ENCODE measurements at places on chromosomes 2 and 18.

DNA sequence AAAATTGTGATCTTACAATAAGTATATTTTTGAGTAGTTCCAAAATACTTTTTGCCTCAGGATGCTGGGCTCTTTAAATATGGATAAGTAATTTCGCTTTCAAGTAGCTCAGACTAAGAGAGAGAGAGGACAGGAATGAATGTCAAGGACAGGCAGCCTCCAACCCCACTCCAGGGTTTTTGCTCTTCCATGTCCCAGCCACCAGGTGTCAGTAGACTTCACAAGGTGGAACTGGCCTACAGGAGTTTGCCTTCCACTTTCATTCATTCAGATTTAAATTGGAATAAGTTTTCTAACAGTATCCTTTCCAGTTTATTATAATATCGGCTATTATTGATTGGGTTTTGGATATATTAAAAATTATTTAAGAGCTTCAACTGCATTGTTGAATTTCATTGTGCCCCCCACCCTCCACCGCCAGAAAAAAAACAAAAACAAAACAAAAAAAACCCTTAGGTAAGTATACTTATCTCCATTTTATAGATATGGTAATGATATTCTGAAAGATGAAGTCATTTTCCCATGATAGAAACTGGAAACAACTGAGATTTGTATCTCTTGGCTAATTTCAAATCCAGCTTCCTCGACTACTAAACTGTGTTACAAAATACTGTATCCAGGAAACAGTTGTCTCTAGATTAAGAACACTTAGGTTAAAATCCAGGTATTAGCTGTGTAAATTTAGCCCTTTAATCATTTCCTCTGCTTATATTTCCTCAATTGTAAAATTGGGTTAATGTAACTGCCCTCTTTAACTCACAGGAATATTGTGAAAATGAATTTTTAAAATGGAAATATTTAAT is 793.1 kb downstream of the ERBB4 start:
- no peak for DNase-seq

- DNase-seq, result no peak
Observed at GRCh38 chr2:134714228-134714627, 4.6 kb downstream of the TMEM163 start.

DNA sequence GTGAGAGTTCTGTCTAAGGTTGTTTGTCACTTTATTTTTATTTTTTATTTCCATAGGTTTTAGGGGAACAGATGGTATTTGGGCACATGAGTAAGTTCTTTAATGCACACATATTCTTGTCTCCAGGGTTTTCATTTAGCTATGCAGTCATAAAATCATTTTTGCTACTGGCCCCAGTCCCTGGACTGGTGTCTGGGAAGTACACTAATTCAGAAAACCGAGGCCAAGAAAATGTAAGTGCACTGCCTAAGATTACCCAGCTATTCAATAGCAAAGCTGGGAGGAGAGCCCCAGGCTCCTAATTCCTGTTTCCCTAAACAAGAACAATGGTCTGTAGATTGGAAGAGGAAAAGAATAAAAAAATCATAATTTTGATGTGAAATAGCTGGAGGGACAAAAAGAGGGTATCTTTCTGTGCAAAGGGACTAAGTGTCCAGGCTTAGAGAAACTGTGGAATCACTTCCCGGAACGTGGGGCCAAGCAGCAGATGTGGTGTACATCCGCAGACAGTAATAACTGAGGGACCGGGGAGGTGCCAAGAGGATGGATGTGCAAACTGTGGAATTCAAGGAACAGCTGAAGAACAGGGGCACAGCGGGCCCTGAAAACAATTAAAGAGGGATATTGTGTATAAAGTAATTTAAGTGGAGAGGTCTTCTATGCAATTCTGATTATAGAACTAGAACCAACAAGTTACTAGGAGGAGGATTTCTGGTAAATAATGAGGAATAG is 236.3 kb downstream of the ACKR3 start:
- no peak for DNase-seq

GRCh38 chr2:44267796-44268648 is 7.3 kb upstream of the SLC3A1 start:
- DNase-seq, result no peak

- no peak for DNase-seq
Observed at GRCh38 chr18:62437235-62438017, 85.4 kb upstream of the ZCCHC2 start.

- no peak for DNase-seq
Observed at GRCh38 chr2:48991415-48992131, 162.7 kb downstream of the FSHR start.

- no peak for DNase-seq
Observed at GRCh38 chr2:71940695-71941094, 207.0 kb downstream of the CYP26B1 start.

GRCh38 chr18:77042583-77042982 is 90.0 kb downstream of the MBP start:
- no peak for DNase-seq

DNA sequence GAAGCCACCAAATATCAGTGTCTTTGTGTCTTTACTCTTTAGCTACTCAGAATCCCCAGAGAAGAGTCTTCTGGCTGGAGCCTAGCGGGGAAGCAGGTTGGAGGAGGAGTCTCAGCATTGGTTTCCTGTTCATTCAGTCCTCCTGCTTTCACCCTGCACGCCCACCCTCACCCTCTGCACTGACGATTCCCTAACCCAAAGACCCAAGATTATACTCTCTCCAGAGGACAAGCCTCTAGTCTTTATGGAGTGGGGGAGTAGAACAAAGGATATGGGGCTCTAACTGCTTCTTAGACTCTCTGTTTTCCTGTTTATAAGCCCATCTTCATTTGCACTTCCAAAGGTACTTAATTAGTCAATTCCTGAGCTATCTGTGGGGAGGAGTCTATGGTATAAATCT is 338.8 kb downstream of the AGPS start:
- no peak for DNase-seq

DNA sequence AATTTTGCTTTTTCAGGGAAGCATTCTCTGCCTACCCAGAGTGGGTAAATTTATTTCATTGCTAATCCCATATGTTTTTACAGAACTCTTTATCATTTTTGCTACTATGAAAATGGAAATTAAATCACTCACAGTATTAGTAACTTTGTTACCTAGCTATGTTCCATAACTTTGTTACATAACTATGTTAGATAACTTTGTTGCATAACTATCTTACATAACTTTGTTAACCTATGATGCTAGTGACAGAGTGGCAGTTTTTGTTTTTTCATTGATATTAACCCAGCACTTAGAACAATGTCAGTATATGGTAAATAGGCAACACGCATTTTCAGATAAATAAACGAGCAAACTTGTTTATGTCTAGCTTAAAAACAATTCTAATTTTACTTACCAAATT is 286.6 kb downstream of the LRP1B start:
- DNase-seq, result no peak

GRCh38 chr2:216777637-216778273 is 82.1 kb downstream of the TNP1 start:
- no peak for DNase-seq

DNA sequence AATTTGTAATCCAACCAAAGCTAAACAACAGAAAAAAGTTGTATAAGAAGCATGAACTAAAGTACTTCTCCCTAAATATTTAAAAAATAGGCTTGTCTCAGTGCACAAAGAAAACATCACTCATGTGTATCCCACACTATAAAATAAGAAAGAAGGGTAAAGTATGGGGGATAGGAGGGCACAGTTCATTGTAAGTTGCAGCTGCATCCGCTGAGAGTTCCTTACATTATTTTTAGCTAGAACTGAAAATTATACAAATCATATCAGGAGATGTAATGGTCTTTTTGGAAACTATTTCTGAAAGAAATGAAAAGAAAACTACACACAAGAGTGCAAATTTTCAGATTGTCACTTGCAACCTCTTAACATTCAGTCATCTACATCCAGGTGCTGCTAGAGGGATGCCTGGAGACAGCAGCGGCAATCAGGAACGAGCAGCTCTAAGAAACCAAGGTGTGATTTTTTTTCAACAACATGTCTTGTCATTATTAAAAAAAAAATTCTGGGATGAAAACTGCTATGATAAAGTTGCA is 273.6 kb downstream of the ASXL3 start:
- DNase-seq, result no peak

DNA sequence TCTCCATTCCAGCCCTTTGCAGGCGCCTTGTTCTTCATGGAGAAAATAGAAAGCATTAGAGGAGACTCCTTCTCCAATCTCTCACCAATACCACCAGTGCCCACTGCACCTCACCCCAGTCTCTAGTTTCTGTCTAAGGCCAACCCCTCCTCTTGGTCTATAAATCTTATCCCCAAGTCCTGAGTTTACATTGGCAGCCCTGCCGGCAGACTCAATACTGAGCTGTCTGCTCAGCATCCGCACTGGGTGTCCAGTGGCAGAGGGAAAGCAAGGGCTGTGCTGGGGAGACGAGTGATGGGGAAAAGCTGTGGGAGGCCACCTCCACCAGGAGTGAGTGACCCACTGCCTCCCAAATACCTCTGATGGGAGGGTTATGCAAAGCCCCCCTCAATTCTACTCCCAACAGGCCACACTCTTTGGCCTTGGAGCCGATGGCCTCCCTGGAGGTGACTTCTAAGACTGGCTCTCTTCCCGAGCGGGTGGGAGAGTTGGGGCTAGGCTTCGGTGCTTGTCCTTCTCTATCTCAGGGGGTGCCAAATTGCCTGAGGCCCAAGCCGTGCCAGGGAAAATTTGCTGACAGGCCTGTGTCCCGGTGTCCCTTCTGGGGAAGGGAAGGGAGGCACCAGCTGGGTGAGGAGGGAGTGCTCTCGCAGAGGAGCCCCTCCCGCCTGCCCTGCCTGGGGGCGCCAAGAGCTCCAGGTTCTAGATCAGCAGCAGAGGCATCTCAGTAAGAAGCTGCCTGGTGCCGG is 165.2 kb upstream of the MSH6 start:
- no peak for DNase-seq

DNA sequence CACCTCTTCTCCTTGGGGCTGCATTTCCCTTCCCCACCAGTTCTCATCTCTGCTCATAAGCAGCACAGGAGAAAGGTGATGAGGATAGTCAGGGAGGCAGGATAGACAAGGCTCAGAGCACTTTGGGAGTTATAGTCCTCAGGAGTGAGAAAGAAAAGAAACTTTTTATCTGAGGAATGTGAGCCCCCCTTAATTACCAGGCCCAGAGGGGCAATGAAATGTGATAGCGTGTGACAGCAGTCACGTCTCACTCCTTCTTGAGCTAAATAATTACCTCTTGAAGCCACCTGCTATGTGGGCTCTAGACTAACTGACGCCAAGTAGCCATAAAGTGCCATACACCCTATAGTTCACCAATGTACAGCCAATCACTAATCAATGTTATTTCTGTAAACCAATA is 105.8 kb downstream of the SPP2 start:
- no peak for DNase-seq

- no peak for DNase-seq
Observed at GRCh38 chr18:68937029-68937599, 139.2 kb downstream of the CCDC102B start.

GRCh38 chr2:179302764-179303571 is 38.3 kb upstream of the SESTD1 start:
- no peak for DNase-seq

GRCh38 chr2:12816379-12817306 is 99.9 kb downstream of the TRIB2 start:
- DNase-seq, result no peak

- DNase-seq, result no peak
Observed at GRCh38 chr2:191113761-191114160, 37.0 kb downstream of the STAT4 start.

DNA sequence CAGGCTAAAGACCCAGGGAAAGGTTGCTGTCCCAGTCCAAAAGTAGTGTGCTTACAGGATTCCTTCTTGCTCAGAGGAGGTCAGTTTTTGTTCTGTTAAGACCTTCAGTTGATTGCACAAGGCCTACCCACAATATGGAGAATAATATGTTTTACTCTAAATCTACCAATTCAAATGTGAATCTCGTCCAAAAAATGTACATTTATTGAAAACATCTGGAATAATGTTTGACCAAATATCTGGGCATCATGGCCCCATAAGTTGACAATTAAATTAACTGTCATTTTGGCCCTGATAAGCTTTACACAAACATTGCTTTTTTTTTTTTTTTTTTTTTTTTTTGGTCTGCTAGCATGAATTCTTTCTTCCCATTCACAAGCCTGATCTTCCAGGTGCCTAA is 109.8 kb downstream of the CCDC178 start:
- DNase-seq, result no peak

DNA sequence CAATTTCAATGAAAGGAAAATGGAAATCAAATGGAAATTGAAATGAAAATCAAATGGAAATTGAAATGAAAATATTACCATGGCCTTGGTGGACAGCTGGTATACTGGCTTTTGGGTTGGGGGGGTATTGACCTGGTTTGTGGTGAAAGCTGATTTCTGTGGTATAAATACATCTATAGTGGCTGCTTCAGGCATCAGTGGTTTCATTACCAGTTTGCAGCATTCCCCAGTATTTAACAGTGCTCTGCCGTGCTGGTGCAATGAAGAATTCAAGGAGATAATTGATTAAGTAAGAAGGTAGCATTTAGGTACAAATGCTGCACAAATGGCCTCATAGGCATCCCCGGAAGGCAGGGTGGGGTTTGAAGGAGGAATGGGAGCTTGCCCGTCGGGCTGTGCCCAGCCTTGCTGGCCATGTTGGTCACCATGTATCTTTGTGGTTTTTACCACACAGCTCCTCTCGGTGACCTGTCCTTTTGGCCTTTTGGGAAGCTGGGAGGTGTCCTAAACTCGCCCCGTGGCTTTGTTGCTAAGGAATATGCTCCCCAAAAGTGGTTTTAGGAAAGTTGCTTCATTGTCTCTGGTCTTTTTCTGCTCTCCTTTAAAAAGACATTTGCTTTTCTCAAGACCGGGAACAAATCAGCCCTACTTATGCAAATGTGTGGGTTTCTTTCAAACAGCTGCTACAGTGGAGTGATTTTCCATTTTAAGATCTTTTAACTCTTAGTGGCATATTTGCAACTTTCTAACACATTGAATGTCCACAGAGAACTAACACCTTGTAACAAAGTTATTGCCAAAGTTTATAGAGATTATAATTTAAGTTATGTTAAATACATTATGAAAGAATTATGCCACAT is 28.6 kb downstream of the SNTG2 start:
- no peak for DNase-seq

DNA sequence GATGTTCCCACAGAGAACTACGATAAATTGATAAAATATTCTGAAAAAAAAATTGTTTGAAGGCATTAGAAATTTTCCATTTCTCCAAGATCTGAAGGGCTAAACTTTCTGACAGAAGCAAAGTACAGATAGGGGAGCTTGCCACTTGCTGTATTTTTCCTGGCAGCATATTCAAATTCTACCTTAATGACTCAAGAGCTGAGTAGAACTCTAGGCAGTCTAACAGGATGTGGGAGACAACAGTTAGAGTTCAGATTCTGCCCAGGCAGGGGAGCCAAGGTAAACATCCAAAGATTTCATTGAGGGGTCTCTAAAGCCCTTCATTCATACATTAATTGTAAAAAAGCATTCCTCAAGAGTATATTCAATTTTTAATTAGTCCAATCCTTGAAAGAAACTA is 46.0 kb upstream of the RIT2 start:
- no peak for DNase-seq

- DNase-seq, result no peak
Observed at GRCh38 chr18:55908901-55909366, 320.9 kb upstream of the TCF4 start.

DNA sequence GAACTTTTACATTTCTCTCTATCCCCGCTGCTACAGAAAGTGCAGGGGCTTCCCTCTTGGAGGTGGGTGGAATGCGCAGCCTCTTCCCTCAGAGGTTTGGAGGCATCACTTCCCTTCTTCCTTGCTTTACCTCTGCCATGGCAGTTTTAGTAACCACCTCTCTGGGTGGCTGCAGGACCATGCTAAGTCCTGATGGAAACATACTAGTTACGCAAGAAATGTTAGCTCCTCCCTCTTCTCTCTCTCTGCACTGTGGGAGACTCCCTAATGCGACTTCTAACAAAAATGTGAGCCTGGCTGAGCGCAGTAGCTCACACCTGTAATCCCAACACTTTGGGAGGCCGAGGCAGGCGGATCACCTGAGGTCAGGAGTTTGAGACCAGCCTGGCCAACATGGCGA is 116.8 kb upstream of the RAB6C start:
- no peak for DNase-seq
